Activated T-helper 2 cell treated with anti-CD3 and anti-CD28 coated beads, Interferon-gamma antibody, Interleukin-2, Interleukin-4, amounts not matched to agents 10 μg/mL and 5 μg/mL and 100 μg/mL, durations not matched to agents 14 hours and 24 hours and 36 hours (primary cell): ENCODE measurements at places on chromosomes 13 and 19. TPM values are rescaled to one million over a fixed set of nuclear protein-coding genes. Genes with fewer than 3 reads are reported as not detected.

- H3K27me3 ChIP-seq: peaks cover 7% of the 10 kb centered on the region
- no peak for DNase-seq
- peak overlapping the region; percentile 83 for H3K4me3 ChIP-seq
- peak overlapping the region; percentile 79 for H3K27ac ChIP-seq
- H3K36me3 ChIP-seq: peaks cover 22% of the 10 kb centered on the region
- H3K4me1 ChIP-seq: peaks cover 22% of the 10 kb centered on the region
Observed at GRCh38 chr19:49592486-49593232, 1.7 kb downstream of the PRR12 start.

- no peaks in the 10 kb centered on the region for H3K27me3 ChIP-seq
- H3K4me3 ChIP-seq: peak overlapping the region; percentile 22
- H3K36me3 ChIP-seq: peaks cover 18% of the 10 kb centered on the region
- H3K4me1 ChIP-seq: peaks cover 18% of the 10 kb centered on the region
- peak overlapping the region; percentile 80 for H3K27ac ChIP-seq
Observed at GRCh38 chr19:16160943-16161560, 12.3 kb downstream of the CIB3 start.

GRCh38 chr13:97648171-97648880 lies 214.4 kb downstream of the RAP2A start:
- H3K4me1 ChIP-seq: no peaks in the 10 kb centered on the region
- H3K27ac ChIP-seq: no peak overlapping the region
- no peaks in the 10 kb centered on the region for H3K27me3 ChIP-seq
- no peak for DNase-seq

- H3K36me3 ChIP-seq: no peaks in the 10 kb centered on the region
- no peaks in the 10 kb centered on the region for H3K4me1 ChIP-seq
- DNase-seq: no peak
Observed at GRCh38 chr13:74784959-74785358, 650.8 kb upstream of the KLF12 start.

DNA sequence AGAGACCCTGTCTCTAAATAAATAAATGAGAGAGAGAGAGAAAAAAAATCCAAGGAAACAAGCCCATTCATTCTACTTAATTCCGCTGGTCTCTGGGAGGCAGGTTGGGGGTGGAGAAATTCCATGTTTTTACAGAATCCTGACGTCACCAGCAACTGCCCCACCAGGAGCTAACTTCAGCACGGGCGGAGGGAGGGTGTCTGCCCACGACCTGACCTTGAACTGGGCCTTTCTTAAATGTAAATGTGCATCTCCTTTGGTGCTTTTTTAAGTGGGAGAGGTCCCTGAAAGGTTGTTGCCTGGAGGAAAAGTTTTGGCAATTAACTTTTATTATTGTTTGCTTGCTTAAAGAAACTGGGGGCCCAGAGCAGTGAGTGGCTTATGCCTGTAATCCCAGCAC lies 15.5 kb downstream of the KLF2 start:
- peaks cover 11% of the 10 kb centered on the region for H3K27me3 ChIP-seq
- H3K4me1 ChIP-seq: peaks cover 46% of the 10 kb centered on the region
- no peak overlapping the region for H3K4me3 ChIP-seq
- H3K36me3 ChIP-seq: peaks cover 3% of the 10 kb centered on the region
- DNase-seq: no peak

- no peak for DNase-seq
- H3K36me3 ChIP-seq: peaks cover 22% of the 10 kb centered on the region
Observed at GRCh38 chr19:38120471-38121025, 103.5 kb downstream of the DPF1 start.

GRCh38 chr19:48614436-48615230 lies at the start of gene FAM83E:
Gene FAM83E (minus strand): TSS chr19:48615076. CDS start chr19:48613372, 1,704 bp downstream.
- H3K36me3 ChIP-seq: peaks cover 48% of the 10 kb centered on the region

DNA sequence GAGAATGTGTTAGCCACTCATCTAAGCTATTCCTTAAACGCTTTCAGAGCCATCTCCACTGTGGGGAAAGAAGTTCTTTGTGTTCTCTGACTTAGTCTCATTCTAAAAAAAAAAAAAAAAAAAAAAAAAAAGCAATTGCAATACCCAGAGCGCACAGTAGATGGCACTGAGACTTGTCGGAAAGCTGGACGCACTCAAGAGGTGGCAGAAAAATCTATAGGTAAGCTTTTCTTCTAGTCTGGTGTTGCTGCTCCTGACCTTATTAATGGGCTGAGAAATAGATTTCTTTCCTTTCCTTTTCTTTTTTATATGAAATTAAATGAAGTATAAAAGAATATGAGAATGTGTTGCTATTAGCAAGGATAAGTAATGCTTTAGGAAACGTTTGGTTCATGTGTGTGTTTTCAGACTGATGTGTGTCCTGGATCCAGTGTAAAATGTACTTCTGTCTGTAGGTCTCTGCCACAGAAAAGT lies 4.7 kb upstream of the GJB2 start:
- H3K27me3 ChIP-seq: peaks cover 47% of the 10 kb centered on the region
- H3K4me3 ChIP-seq: no peak overlapping the region
- no peak overlapping the region for H3K27ac ChIP-seq
- no peak for DNase-seq
- no peaks in the 10 kb centered on the region for H3K36me3 ChIP-seq
- H3K4me1 ChIP-seq: peaks cover 17% of the 10 kb centered on the region

- no peak overlapping the region for H3K4me3 ChIP-seq
- H3K36me3 ChIP-seq: no peaks in the 10 kb centered on the region
- DNase-seq: no peak
Observed at GRCh38 chr13:86082121-86082520, 282.9 kb upstream of the SLITRK6 start.

DNA sequence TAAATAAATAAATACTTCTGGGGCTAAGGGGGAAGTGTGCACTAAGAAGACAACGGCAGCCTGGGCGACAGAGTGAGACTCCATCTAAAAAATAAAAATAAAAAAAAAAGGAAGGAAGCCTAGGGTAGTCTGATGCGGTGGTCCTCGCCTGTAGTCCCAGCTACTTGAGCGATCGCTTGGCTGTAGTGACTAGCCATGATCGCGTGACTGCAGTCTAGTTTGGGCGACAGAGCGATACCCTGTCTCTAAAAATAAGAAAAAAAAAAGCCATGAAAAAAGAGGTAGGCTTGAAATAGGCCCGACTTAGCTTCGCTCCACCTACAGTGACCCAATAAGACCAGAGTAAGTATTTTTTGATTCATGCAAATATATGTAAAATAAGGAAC lies 661 bp upstream of the BABAM1 start:
- no peaks in the 10 kb centered on the region for H3K27me3 ChIP-seq
- H3K36me3 ChIP-seq: peaks cover 11% of the 10 kb centered on the region
- H3K4me1 ChIP-seq: peaks cover 15% of the 10 kb centered on the region
- peak overlapping the region; percentile 92 for H3K4me3 ChIP-seq
- peak overlapping the region; percentile 86 for H3K27ac ChIP-seq

GRCh38 chr19:33385956-33386355 lies 12.4 kb downstream of the CEBPG start:
- DNase-seq: no peak
- H3K27me3 ChIP-seq: no peaks in the 10 kb centered on the region
- H3K4me3 ChIP-seq: no peak overlapping the region
- no peak overlapping the region for H3K27ac ChIP-seq

GRCh38 chr13:79534596-79534995 lies 53.6 kb downstream of the NDFIP2 start:
- peaks cover 87% of the 10 kb centered on the region for H3K36me3 ChIP-seq
- H3K4me1 ChIP-seq: peaks cover 67% of the 10 kb centered on the region
- no peak overlapping the region for H3K4me3 ChIP-seq
- no peaks in the 10 kb centered on the region for H3K27me3 ChIP-seq
- H3K27ac ChIP-seq: peak overlapping the region; percentile 24
- DNase-seq: no peak

GRCh38 chr19:16073481-16073880 lies 2.8 kb upstream of the TPM4 start:
- no peak for DNase-seq
- no peaks in the 10 kb centered on the region for H3K27me3 ChIP-seq
- peaks cover 19% of the 10 kb centered on the region for H3K36me3 ChIP-seq
- H3K4me1 ChIP-seq: peaks cover 31% of the 10 kb centered on the region

GRCh38 chr19:55464039-55464661 lies 401 bp downstream of the C19orf85 start:
- no peak for DNase-seq
- no peak overlapping the region for H3K27ac ChIP-seq
- no peak overlapping the region for H3K4me3 ChIP-seq
- peaks cover 19% of the 10 kb centered on the region for H3K4me1 ChIP-seq
- no peaks in the 10 kb centered on the region for H3K27me3 ChIP-seq

DNA sequence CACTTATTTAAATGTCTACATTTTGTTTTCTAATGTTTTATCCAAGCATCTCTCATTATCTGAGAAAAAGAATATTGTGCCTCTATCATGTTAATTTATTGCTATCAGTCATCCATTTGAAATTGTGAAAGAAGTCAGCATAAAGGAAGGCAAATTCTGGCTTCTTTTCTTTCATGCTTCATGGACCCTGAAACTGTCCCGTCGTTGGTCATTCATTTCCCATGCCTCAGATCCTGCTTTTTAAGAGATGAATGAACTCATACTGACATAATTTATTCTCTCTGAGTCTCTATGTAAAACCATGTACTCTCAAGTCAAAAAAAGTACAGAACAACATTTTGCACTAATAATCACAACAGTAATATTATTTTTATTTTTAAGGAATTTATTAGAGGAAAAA lies 2512.0 kb downstream of the PCDH9 start:
- no peaks in the 10 kb centered on the region for H3K27me3 ChIP-seq
- H3K4me1 ChIP-seq: no peaks in the 10 kb centered on the region
- no peaks in the 10 kb centered on the region for H3K36me3 ChIP-seq

DNA sequence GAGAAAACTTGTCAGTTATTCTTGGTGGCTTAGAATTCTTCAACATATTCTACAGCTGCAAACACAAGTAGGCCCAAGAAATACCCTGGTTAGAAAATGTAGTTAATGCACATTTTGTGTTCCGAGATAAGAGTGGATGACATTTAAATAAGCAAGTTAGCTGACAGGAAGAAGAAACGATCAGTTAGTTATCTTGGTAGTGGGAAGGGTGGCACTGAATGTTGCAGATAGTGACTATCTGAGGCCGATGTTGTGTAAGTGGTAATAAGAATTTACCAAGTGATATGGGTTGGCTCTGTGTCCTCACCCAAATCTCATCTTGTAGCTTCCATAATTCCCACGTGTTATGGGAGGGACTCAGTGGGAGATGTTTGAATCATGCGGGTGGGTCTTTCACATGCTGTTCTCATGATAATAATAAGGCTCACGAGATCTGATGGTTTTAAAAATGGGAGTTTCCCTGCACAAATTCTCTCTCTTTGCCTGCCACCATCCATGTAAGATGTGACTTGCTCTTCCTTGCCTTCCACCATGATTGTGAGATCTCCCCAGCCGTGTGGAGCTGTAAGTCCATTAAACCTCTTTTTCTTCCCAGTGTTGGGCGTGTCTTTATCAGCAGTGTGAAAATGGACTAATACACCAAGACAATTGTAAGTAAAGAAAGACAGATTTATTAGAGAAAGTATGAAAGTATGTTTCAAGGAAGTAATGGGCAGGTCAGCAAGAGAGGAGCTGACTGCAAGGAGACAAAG lies 10.9 kb upstream of the AKAP11 start:
- no peaks in the 10 kb centered on the region for H3K36me3 ChIP-seq
- H3K4me3 ChIP-seq: no peak overlapping the region
- H3K4me1 ChIP-seq: peaks cover 10% of the 10 kb centered on the region
- H3K27me3 ChIP-seq: peaks cover 9% of the 10 kb centered on the region
- no peak for DNase-seq

The GPR18 gene
- 7.4 and 8.4 TPM in 2 replicates for total RNA-seq

The LILRA1 gene
- not detected in 2 replicates for total RNA-seq

The TGFBR3L gene
- total RNA-seq: 6.3 TPM in 2 replicates

The FIZ1 gene
- 18.2 and 18.9 TPM in 2 replicates for total RNA-seq

The SUGP2 gene
- total RNA-seq: 129 and 140 TPM in 2 replicates

The NXNL1 gene
- not detected in 2 replicates for total RNA-seq

The KASH5 gene
- 0.14 and 0.28 TPM in 2 replicates for total RNA-seq
